ENCODE measurements at places on chromosomes 7 and 10. TPM values are rescaled to one million over a fixed set of nuclear protein-coding genes. Genes with fewer than 3 reads are reported as not detected.

DNA sequence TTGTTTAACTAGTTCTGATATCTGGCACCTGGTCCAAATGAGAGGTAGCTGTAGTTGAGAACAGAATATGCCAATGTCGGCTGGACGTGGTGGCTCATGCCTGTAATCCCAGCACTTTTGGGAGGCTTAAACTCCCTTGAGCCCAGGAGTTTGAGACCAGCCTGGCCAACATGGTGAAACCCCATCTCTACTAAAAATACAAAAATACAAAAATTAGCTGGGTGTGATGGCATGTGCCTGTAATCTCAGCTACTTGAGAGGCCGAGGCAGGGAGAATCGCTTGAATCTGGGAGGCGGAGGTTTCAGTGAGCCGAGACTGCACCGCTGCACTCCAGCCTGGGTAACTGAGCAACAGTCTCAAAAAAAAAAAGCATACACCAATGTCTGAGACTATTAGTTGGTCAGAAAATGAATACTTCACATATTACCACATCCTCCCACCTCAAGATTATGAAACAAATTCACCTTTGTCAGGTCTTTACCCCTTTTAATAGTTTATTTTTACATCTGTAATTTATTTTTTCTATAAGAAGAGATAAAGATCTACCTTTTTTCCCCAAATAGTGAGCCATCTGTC, 38.8 kb downstream of the EPC1 start:
- DNase-seq = no peak

The NPFFR1 gene
- 0.02 TPM for total RNA-seq

DNA sequence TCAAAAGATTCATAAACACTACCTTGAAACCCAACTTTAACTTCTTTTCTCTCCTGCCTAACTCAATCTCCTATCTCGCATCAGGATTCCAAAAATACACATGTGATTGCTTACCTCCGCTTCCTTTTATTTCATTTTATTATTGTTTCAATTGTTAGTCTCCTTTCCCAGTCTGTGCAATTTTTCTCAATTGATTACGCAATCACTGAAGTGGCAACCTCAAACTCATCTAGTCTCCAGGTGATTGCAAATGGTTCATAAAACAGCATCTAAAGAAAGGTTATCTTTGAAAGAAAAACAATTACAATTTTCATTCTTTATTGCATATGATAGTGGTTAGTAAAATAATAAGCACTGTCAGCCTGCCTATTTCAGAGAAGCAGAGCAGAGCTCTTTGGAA, 45.6 kb downstream of the CHRM2 start:
- no peak for DNase-seq

GRCh38 chr7:158991824-158992621, 135.7 kb downstream of the DYNC2I1 start:
- no peak for DNase-seq

DNA sequence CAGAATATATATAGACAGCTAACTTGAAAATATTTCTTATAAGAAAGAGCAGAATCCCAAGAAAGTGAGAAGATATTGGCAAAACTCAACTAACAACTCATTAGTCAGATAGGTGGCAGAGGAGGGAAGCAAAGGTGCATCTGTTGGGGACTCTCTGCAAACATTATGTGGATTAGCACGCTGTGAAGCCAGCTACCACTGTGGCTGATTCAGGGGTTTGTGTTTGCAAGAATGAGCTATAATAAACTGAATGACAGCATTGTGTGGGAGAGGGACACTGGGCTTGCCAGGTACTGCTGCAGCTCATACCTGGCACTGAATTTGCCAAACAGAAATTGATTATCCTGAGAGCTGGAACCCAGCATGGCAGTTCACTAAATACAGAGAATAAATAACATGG, 170.3 kb upstream of the MINDY3 start:
- DNase-seq = no peak

GRCh38 chr7:28002638-28003037, 178.0 kb downstream of the JAZF1 start:
- no peak for DNase-seq

The MICALL2 gene
- total RNA-seq = 9.4 TPM

The EMX2 gene
- 0.42 TPM for total RNA-seq

GRCh38 chr7:107999779-108000560, 3.0 kb downstream of the LAMB1 start:
- no peak for DNase-seq

DNA sequence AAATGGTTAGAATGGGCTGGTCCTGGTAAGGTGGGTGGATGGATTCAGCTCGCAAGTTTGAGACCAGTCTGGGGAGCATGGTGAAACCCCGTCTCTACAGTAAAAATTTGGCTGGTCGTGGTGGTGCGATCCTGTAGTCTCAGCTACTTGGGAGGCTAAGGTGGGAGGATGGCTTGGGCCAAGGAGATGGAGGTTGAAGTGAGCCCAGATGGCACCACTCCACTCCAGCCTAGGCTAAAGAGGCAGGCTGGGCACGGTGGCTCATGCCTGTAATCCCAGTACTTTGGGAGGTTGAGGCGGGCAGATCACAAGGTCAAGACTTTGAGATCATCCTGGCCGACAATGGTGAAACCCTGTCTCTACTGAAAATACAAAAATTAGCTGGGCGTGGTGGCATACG, 15.3 kb downstream of the IFT22 start:
- DNase-seq = no peak

DNA sequence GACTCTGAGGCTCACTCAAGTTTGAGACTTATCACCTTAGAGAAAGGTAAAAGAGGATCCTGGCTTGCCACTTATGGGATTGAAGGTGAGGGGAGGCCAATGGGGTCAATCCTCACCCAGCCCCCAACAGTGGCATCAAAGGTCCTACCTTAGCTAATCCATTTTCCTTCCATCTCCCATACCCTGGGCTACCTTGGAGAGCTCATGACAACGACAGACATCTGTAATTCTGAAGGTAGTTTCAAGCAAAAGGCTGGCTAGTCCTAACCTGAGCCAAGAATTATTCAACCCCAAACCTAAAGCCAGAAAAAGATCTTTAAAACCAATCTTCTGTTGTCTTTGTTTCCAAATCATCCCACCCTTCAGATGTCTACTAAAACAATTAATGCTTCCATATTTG, 179.2 kb upstream of the GHITM start:
- DNase-seq = no peak

GRCh38 chr10:122282253-122282671, 11.2 kb downstream of the BTBD16 start:
- no peak for DNase-seq

DNA sequence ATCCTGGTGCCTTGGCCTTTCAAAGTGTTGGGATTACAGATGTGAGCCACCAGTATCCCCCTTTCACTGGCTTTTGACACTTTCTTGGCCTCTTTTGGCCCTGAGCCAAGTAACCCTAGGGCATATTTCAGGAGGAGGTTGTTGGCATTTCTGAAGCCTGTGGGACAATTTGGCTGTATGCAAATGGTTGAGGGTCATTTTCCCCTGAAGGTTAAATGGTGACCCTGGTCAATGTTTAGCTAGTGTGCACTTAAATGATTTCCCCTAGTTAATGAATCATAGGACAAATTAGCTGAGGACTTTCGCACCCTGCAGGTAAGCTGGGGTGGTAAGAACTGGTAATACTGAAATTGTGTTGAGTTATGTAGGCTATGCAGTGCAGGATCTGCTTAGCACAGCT, 660.5 kb downstream of the LRMDA start:
- no peak for DNase-seq

- no peak for DNase-seq
Measured at GRCh38 chr10:126731610-126731990, 61.1 kb upstream of the C10orf90 start.

- no peak for DNase-seq
Measured at GRCh38 chr7:33346055-33346454, 216.7 kb downstream of the BBS9 start.

The ZNF12 gene
- 15.5 TPM for total RNA-seq

DNA sequence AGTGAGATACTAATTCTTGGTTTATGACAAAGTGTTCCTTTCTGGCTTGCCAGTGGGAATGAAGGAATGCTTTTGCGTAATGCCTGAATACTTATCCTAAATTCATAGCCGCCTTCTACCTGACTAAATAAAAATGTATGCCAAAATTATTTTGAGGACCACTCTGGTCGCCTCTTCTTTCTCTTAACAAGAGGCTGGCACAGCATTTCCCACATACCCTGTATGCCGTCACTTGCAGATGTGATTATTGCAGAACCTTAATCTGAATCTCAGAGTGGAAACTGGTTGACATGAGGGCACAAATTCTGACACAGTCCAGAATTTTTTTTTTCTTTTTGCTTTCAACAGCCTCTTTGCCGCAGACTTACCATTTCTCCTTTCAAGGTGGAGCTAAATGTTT, 124.6 kb upstream of the GLCCI1 start:
- DNase-seq = no peak

DNA sequence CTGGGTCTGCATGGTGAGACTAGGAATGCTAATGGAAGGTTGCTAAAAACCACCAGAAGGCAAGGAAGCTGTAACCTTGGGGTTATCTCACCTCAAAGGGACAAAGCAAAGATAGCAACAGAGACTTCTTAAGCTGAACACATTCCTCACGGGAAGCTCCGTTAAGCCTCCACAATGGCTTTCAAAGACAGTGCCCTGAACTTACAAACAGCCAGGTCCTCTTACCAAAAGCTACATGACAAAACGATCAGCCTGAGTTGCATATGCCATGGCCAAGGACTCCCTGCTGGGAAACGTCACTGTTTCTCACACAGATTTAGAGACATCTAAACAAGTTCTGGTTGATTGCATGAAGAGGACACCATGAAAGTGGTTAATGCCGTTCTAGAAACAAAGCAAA, 52.7 kb downstream of the HTR5A start:
- no peak for DNase-seq

- DNase-seq = no peak
Measured at GRCh38 chr7:110645060-110645459, 445.9 kb upstream of the LRRN3 start.

DNA sequence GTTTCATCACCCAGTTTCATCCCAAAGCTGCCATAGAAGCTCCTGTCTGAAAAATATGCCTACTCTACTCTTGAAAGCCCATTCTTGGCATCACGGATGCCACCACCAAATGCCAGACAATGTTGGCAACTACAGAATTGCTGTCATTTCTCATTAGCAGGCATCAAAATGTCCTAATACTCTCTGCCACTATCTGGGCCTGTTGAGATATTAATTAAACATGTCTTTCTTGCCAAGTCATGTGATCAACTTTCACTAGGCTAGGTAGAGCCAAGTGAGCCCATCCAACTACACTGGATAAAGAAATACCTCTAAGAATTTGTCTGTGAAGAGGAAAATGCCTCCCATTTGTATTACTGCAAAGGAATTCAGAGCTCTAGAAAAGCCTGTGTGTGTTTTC, 1093.3 kb upstream of the C7orf33 start:
- DNase-seq = no peak

DNA sequence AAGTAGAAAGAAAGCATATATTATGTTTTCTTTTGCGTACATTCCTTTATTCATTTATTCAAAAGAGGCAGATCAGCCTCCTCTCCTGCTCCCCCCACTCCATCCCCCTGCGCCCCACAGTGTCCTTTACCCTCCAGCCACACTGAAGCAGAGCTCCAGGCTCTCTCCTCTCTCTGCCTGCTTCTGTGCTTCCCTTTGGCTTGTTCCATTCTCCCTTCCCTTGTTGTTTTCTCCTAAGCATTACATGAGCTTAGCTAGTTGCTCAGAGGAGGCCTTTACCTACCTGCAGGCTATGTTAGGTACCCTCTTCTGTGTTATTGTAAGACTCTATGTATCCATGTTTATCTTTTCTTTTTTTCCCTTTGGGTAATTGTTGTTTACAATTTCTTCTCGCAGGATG, 27.4 kb downstream of the CNNM2 start:
- no peak for DNase-seq

The CPN1 gene
- not detected for total RNA-seq
